ENCODE measurements at places on chromosomes 6 and 20.

DNA sequence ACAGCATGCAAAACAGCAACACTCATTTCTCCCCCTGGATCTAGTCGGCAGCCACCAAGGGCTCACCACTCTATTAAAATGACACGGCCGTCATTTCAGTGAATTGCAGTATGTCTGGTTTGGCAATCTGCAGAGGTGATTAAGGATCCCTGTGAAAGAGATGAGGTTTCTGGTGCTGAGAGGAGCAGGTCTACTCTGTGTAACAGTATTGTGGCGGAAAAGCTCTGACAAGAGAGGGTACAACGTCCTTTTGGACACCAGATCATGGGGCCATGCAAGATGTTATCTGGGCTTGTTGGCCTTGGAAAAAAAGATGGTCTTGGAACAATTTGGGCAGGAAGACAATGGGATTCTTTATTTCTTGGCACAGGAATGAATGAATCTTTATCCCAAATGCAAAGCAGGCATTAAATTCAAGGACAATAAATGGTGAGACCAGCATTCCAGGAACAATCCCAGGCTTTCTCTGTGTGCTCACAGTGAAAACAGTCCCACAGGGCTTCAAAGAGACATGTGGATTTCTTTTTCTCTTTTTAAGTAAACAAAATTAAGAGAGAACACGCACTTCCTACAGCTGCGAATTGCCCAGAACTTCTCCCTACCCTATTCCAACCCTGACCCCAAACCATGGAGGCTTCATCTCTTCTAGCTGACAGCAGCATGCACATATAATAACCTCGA, 33.7 kb upstream of the ADGRF1 start:
- no peak for DNase-seq

- no peak for DNase-seq
Measured at GRCh38 chr20:22814471-22815205, 220.5 kb upstream of the SSTR4 start.

DNA sequence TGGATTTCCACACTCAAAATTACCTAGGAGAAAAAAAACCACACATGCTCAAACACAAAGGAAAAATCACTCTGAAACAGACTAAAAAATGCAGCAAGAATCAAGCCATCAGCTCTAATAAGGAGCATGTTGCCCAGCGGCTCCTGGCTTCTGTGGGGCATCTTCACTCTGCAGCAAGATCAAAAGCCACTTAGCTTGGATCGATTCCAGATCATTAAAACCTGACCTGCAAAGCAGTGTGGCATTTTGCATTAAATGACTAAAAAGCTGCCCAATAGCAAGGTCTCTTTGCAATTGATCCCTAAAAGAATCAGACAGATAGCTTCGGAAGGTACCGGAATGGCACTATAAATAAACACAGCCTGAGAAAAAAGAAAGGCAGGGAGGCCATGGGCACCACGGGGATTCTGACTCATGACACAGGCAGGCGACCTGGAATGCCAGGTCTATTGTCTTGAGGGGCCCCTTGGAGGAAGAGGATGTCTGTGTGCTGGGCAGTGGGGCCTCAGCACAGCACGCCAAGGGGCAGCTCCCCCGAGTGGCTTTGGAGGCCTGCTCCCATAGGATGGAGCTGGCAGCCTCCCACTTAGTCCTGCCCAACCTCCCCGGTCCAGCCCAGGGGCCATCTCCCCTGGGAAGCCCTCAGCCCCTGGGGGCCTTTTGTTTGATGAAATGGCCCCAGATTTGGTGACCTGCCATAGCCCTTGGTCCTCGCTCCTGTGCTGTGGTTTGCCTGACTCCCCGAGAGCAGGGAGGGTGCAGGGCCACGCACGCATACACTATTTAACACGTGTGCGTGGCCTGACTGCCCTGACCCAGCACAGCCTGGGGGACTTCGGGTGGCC, 7.6 kb downstream of the LEMD2 start:
- DNase-seq, result no peak

- no peak for DNase-seq
Measured at GRCh38 chr20:41592516-41593216, 25.5 kb downstream of the CHD6 start.

DNA sequence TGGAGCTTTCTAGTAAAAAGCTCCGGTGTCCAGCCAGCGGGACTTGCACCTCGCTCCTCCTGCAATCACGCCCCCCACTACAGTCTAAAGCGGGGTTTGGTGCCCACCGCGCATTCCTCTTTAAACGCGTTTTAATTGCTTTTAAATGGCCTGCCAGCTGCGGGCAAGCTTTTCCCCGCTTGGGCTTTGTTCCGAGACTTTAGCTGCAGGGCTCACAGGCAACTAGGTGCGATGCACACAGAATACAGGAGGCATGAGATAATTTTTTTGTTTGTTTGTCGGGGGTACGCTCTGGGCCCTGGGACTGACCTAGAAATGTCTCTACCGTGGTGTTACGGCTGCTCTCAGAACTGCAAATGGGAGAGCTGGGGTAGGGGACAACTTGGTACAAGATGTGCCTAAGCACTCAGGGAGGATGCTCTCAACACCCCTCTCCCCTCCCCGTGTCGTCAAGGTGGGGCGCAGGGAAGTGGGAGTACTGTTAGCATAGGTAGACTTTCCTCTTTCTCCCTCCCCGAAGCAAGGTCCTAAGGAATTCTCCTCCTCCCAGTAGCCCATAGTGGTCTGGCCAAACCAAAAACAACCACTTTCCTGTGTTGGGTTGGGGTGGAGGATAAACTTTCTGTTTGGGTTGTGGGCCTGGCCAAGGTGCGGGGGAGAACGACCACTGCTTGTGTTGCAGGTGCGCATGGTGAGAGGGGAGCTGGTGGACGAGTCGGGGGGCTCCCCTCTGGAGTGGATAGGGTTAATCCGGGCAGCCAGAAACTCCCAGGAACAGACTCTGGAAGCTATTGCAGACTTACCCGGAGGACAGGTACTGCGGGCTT, 1.6 kb downstream of the PRDM13 start:
- no peak for DNase-seq

DNA sequence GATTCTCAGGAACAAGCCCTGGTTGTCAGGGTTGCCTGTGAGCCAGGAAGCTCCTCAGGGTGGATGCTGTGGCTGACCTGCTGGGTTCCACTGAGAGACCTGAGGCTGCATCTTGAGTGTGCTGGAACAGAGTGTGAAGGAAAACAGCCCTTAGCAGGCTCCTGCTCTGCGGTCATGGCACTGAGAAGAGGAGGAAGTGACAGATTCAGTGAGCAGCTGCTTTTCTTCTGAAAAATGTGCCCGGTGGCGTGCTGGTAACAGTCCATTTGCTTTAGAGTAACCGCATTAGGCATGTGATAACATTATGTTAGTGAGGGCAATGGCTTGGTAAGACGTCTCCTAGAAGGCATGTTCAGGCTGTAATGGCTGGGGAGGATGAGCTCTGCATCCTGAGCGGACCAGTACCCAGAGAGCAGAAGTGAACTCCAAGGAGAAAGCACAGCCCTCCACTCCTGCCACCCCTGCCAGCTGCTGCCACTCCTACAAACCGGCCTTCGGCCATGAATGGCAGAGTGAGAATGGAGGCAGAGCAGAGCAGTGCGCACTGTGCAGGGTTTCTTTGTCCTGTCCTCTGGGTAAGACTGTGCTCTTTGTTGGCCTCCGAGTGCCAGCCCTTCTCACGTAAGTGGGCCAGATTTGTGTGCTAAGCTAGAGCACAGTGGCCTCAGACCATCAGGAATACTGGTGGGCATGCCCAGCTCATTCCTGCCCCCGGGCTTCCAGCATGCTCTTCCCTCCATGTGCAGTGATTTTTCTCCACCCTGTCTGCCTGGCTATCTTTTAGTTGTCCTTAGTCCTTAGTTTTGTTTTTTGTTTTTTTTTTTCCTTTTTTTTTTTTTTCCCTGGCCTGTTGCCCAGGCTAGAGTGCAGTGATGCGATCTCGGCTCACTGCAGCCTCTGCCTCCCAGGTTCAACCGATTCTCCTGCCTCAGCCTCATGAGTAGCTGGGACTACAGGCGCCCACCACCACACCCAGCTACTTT, 98.1 kb upstream of the VSTM2L start:
- DNase-seq, result no peak

DNA sequence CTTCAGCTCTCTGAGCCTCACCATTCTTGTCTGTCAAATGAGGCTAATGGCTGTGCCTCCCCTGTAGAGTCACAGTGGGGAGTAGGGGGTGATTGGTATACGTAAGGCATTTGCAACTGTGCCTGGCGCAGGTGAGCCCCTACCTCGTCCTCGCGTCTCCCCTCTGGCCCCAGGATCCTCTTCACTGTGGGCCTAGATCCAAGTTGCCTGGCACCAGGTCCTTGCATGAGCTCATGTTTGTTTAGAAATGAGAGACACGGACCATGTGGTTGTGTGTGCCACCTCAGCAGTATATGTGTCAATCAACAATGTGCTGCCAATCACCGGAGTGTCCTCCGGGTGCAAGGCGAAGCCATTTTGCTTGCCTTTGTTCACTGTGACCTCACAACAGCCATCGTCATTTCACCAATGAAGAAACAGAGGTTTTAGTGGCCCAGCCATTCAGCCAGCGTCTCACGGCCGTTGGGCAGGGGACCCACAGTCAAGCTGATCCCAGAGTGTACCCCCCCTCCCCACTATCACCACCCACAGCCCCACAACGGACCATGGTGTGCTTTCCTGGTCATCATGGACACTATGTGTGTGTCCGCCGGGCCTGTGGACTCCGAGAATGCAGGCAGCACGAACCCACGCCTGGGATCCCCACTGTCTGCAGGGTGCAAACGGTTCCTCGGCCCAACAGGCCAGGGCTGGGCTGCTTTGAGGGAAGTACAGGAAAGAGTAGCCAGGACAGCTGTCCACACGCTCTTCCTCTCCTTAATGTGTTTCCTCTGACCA, 35.9 kb upstream of the STX16 start:
- DNase-seq, result no peak

GRCh38 chr20:18138639-18139583, 1.2 kb downstream of the KAT14 start:
- no peak for DNase-seq

DNA sequence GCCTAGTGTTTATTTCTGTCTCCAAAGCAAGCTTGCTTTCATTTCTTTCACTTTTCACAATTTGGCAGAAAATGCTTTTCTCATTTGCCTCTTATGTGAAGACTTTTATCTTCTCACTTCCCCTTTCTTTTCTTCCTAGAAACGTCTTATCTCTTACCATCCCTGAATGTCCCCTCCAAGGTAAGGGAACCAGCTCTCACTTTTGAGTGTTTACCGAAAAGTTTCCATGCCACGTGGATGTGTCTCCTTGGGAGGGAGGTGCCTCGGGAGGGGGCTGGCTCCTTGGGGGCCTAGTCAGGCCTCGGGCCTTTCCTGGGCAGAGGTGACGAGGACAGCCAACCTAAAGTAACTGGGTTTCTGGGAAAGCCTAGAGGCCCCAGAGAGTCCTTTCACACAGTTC, 127.4 kb downstream of the CD24 start:
- no peak for DNase-seq

- DNase-seq, result no peak
Measured at GRCh38 chr20:1535420-1536175, 21.9 kb downstream of the SIRPD start.

- no peak for DNase-seq
Measured at GRCh38 chr6:120186080-120186479, 836.5 kb upstream of the MAN1A1 start.

- no peak for DNase-seq
Measured at GRCh38 chr20:53826597-53827291, 233.1 kb upstream of the ZNF217 start.

DNA sequence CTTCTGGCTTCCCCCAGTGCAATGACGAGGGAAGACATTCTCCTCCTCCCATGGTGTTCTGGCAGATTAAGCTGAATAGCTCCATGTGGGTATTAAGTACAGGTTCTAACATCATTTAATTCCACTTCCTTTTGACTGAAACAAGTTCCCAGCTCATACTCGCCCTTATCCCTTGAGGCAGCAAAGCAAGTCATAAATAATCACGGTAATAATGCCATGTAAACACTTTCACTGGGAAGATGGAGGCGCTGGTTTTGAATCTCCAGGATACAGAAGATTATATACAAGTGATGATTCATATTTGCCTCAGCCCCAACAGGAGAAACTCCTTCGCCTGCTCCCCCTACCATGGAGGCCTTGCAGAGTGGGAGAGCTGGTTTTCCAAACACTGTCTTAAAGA, 141.3 kb downstream of the PXDC1 start:
- DNase-seq, result no peak

DNA sequence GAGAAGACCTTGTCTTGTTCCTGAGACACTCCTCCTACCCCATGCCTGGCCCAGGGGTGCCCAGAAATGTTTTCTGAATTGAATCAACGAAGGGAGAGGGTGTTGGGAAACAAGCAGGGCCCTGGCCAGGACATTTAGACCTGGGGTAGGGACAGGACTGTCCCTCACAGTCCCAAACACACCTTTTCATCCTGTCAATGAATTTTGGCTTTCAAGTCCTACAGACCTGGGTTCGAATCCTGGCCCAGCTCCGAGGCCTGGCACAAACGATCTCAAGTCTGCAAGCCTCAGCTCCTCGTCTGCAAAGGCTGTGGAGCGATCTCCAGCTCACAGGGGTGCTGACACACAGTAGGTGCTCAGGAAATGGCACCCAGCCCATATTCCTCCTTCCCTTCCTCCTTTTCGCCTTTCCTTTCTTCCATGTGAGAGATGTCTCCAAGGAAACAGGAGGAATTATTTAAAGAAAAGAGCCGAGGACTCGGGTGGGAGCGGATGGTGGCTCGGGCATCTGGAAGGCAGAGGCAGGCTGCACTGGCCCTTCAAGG, 7.3 kb upstream of the DLGAP4 start:
- DNase-seq, result no peak

- peak; percentile 13 for DNase-seq
Measured at GRCh38 chr6:27096834-27097511, 150.5 kb upstream of the PRSS16 start.

Data from stimulated activated CD4-positive, alpha-beta T cell treated with anti-CD3 and anti-CD28 coated beads, Interleukin-1b, Interleukin-23, amount 100 ng/mL, for 4 hours (primary cell).